ENCODE measurements at places on chromosomes 1 and 21.

GRCh38 chr1:25914074-25914995 lies 8.1 kb upstream of the STMN1 start:
- no peak for DNase-seq

GRCh38 chr1:235504122-235504493 lies at the start of gene B3GALNT2:
Gene B3GALNT2, minus strand, starts transcription at chr1:235504452. Its CDS starts 200 bp downstream, at chr1:235504252.
- DNase-seq = no peak

DNA sequence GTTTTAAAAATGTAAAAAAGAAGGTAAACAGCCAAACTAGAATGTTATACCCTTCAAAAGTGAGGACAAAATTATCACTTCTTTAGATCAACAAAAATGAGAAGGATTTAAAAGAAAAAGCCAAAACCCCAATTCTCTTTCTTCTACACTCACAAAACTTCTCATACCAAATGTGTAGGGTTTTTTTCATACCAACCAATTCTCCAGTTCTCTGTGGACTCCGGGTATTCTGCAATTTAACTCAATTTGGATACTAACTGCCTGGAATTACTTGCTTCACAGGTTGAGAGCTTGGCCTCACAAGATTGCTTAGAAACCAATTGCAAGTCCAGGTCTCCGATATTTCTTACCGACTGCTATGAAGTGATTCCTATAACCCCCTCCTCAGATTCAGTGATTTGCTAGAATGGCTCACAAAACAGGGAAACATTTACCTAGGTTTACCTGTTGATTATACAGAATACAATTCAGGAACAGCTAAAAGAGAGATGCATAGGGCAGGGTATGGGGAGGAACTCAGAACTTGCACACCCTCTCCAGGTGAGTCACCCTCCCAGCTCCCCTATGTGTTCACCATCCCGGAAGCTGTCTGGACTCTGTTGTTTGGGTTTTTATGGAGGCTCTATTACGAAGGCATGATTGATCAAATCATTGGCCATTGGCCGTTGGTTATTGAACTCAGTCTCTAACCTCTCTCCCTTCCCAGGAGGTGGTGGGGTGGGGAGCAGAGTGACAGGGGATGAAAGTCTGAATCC lies 67.1 kb downstream of the CAMTA1 start:
- no peak for DNase-seq

DNA sequence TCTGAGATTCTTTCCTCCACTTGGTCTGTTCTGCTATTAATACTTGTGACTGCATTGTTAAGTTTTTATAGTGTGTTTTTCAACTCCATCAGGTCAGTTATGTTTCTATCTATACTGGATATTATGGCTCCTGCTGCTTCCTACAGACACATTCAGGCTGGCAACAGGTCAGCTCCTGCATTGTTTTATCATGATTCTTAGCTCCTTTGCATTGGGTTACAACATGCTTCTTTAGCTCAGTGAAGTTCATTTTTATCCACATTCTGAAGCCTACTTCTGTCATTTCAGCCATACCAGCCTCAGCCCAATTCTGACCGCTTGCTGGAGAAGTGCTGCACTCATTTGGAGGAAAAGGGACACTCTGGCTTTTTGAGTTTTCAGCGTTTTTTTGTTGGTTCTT lies 37.3 kb upstream of the F3 start:
- no peak for DNase-seq

- no peak for DNase-seq
These were observed 2.5 kb downstream of the MPZ start for GRCh38 chr1:161307230-161307768.
